ENCODE measurements at places on chromosomes 2 and 18.

GRCh38 chr2:100285691-100286090 lies 36.6 kb downstream of the LONRF2 start:
- no peak for DNase-seq

GRCh38 chr2:12126318-12126717 lies 379.9 kb downstream of the LPIN1 start:
- DNase-seq: no peak

DNA sequence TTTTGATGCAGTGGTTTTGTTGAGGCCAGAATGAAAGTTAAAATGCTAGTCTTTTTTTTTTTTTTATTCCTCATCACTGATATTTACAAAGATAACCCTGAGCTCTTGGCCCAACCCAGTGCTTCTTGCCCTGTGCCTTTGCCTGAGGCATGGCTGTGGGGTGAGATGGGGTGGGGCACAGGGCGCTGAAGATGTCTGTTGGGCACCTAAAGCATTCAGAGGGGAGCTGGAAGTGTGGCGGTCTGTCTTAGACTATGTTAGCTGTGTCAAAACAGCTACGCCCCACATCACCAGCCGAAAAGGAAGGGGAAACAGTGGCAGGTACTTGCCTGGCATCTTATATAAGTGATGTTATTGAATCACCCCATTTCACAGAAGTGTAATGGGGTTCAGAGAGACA lies 20.7 kb downstream of the TOGARAM2 start:
- DNase-seq: no peak

- DNase-seq: peak; percentile 29
These were observed 12.7 kb downstream of the FAM110C start for GRCh38 chr2:33620-34019.

DNA sequence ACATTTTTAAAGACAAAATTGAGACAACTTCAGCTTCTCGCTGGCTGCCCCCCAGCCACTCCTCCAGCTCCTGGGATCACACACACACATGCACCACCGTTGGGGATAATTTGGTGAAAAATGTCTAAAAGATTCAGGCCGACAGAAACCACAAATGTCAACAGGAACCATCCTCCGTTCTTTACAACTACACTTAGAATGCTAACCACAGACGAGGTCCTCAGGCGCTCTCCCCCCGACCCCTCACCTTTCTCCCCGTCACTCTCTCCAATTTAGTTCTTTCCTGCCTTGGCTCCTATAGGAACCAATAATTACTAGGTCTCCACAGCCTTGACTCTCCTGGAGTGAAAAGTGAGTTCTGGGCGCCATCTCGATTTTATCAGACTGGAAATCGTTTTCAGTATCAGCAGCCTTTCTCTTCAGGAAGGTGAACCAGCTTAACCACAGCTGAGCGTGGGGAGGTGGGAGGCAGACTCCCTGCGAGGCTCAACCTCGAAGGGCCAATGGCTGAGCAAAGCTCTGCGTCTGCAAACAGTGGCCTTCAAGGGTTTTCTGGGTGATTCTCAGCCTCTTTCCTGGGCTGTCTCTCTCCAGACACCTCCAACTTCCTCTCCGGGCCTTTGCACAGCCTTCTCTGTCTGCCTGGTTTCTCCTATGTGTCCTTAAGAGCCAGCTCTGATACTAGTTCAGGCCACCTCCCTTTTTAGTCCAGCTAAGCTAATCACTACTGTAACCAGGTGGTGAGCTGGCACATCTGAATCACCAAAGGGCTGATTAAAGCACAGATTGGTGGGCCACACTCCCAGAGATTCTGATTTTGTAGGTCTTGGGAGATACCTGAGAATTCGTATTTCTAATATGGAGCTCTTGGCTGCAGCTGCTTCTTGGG lies 115.7 kb upstream of the COPS8 start:
- DNase-seq: no peak

DNA sequence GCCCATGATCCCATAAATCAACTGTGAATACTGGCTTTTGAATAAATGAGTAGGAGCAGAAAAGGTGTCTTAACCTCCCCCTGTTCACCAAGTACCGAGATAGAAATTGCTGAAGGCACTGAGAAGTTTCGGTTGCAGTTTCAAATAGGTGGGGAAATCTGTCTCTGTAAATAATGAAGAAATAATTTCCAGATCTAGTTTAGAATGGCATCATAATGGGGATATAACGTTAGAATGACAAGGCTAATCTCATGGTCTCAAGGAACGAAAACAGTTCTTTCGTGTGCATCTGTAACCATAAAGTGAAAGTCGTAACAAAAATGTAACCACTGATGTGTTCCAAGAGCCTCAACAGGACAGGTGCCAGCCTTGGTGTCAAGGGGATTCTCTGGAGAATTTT lies 49.9 kb upstream of the TMEM18 start:
- DNase-seq: no peak

- no peak for DNase-seq
These were observed 182.6 kb upstream of the PKDCC start for GRCh38 chr2:41865263-41865662.

- no peak for DNase-seq
These were observed 226.3 kb upstream of the SP5 start for GRCh38 chr2:170488807-170489206.

- no peak for DNase-seq
These were observed 172.7 kb downstream of the SOCS6 start for GRCh38 chr18:70461323-70462077.

DNA sequence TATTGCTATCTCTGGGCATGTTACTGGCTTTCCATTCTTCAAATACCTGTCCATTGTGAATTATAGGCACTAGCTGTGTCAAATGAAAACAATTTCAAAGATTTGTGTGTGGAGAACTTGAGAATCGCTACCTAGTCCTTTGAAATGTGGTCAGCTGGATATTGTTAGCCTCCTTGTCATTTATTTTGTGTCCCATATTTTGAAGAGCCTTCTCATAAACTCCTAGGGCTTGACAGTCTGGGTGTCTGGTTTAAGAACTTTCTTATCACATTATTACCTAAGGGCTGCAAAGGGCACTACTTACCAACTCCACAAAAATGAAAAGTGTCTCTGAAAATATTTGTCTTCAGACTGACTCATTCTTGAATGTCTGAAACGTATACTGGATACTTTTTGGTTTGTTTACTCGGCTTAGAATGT lies 50.2 kb downstream of the COL4A3 start:
- no peak for DNase-seq

GRCh38 chr18:6543330-6543908 lies 128.7 kb upstream of the L3MBTL4 start:
- no peak for DNase-seq

Measured in stimulated activated CD8-positive, alpha-beta memory T cell treated with anti-CD3 and anti-CD28 coated beads, Interleukin-4, amount 100 ng/mL, for 1 hour (primary cell).